ENCODE measurements at places on chromosomes 6 and 20.

GRCh38 chr20:46901638-46902037 is 7.0 kb downstream of the EYA2 start:
- DNase-seq: no peak

DNA sequence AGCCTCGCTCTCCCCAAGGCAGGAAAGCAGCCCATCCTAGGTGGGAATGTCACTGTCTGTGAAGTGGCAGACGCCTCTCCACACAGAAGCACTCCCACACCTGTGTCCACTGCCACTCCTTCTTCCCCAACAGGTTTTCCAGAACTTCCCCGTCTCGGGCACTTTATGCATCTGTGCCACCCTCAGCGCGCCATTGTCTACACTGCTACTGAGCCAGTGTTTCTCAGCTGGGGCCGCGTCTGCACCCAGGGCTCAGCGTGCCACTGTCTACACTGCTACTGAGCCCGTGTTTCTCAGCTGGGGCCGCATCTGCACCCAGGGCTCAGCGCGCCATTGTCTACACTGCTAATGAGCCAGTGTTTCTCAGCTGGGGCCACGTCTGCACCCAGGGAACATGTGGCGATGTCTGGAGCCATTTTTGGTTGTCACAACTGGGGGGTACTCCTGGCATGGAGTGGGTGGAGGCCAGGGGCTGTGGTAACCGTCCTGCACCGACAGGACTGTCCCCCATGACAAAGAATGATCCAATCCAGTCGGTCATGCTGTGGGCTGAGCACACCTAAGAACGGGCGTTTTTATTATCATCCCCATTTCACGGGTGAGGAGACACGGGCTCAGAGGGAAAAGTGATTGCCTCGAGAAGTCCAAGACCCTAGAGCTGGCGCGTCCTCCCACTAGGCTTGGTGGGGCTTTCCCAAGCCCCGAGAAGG is 41.7 kb upstream of the ZBP1 start:
- DNase-seq: no peak

- no peak for DNase-seq
Observed at GRCh38 chr6:149473080-149474052, 11.4 kb downstream of the ZC3H12D start.

GRCh38 chr6:162873537-162873936 is 145.8 kb downstream of the PACRG start:
- no peak for DNase-seq

DNA sequence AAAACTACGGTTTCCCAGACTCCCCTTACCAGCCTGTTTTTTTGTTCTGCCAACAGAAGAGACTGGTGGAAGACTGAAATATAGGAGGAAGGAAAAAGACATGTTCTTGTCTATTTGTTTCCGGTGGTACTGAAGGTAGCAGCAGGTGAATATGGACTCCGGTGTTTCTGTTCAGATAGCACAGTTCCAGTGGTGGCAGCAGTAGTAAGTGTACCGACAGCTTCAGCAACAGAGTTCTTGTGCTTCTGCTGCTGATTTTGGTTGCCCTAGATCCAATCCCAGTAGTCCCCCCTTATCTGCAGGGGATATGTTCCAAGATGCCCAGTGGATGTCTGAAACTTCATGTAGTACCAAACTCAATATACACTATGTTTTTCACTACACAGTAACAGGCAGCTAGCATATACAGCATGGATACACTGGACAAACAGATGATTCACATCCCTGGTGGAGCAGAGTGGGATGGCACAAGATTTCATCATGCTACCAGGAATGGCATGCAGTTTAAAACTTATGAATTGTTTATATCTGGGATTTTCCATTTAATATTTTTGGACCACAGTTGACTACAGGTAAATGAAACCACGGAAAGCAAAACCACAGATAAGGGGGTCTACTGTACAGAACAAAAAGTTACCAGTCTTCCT is 301.8 kb downstream of the BTBD9 start:
- DNase-seq: no peak

DNA sequence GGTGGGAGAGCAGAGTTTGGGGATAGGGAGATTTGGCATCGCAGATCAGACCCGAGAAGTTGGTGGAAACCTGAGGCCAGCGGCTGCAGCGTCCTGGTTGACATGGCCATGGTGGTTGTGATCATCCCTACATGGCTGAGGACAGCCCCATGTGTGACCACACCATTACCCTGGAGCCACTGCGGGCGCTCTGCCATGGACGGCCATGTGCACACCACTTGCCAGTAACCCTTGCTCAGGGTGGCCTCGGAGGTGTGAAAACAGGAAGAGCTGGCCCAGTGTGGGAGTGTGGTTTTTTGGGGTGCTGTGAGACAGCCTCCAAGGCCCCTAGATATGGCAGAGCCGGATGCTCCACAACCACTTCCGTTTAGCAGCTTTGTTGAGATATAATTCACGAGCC is 64.4 kb downstream of the TMEM242 start:
- no peak for DNase-seq

DNA sequence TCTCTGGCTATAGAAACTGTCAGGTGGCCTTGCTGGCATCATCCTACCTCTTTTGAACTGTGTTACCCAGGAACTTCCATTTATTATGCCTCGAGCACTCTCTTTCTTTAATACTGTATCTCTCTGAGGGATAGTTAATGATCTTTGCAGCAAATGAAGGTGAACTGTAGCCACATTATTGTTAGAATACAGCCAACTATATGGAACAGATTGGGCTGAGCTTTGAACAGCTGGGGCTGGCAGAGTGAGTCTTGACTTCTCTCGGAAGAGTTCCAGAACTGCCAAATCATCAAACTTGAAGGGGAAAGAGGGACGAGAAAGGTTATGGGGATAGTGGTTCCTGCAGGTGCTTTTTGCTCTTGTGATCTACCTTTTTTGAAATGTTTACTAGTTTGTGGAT is 237.7 kb downstream of the PRL start:
- DNase-seq: no peak

GRCh38 chr20:1118004-1118335 is 432 bp upstream of the PSMF1 start:
- no peak for DNase-seq

DNA sequence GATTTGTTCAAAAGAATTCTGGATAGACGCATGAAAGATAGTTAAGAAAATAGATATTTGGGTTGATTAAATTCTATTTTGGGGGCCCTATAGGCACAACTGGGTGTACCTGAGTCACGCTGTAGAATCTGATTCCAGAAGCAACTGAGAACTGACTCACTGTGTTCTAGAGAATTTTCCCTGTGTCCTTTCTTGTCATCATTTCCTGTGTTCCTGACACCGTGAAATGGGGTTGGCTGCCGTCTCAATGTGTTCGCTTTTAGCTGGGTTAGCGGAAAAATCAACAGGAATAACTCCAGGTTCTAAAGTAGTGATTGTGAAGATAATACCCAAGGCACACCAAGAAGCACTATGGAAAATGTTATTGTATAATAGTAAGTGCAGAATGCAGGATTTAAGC is 5.0 kb downstream of the GCNT2 start:
- no peak for DNase-seq

DNA sequence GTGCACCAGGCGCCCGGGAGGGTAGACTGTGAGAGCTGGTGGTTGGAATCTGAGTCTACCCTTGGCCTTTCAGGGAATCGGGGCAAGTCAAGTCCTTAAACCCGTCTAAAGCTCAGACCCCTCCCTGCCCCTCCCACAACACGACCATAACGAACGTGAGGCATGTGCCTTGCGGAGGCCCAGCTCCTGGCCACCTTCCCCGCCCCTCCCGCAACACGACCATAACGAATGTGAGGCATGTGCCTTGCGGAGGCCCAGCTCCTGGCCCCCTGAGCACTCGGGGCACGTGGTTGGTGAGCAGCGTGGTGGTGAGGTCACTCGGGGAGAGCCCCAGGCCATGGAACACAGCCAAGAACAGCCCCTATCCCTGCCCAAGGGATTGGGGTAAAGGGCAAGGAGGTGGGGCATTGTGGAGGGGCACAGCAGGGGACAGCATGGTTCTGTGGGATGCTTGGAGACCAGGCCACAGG is 132.2 kb downstream of the TAF4 start:
- no peak for DNase-seq

DNA sequence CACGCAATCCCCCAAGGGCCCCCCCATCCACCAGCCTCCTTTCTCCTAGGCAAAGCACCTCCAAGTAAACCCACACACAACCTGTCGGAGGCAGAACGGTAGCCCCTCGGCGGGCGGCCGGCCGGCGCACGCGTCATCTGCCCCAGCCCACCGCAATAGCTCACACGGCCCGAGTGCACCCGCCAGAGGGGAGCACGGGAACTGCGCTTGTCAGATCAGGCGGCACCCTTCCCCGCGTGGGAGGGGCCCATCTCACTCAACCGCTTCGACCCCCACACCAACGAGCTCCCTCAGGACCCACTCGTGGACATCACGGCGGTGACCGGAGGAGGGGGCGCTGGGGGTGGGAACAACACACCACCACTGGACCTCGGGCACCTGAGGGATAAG is 767.9 kb upstream of the DEFB115 start:
- DNase-seq: no peak

- DNase-seq: peak; percentile 71
Observed at GRCh38 chr6:89122625-89123024, 4.8 kb upstream of the SRSF12 start.

DNA sequence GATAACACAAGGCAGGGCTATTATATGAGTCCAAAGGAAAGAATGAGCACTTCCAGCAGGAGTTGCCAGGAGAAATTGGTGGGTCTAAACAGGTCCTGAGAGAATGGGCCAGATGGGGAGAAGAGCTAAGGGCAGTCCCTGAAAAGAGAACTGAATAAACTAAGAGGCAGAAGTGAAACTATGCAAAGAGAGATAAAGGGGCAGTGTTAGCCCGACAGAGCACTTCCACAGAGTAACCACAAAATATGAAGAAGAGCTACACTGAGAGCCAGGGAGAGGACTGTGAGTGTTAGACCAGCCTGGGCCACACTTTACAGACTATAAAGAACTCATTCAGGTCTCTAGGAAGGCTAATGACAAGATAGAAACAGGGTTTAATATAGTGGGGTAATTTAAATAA is 43.8 kb downstream of the RALGAPA2 start:
- no peak for DNase-seq

DNA sequence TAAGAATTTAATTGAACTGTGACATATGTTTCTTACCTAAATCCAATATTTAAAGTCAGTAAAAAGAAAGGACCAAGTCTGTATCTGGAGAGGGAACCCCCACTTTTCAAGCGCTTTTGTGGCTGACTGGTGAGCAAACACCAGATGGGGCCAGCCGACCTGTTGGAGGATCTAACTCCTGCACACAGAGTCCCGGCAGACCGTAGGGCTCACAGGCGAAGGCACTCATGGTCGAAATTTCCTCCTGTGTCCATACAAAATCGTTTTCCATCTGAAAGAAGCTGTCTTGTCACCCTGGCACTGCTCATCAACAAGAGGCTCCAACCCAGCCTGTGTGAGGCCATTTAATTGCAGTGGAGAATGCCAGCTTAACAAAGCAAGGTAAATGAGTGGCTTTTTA is 94.0 kb downstream of the SCML4 start:
- DNase-seq: no peak

GRCh38 chr20:56195946-56196345 is 52.6 kb upstream of the MC3R start:
- no peak for DNase-seq

DNA sequence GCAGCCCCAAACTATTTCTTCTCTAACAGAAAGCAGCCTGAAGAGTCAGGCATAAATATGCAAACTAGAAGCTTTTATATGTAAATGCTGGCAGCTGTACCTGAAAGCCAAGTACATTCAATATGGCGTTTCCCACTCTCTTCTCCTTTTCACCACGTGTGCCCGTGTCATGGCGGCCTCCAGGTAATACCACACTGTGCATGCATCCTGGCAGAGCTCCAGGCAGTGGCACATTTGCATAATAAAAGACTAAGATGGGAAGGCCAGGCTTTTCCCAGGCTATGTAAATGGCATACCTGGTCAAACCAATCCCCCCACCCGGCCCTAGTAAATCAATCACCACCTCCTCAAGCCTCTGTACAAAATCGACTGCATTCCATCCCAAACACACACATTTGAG is 120.6 kb downstream of the MMUT start:
- no peak for DNase-seq

- DNase-seq: no peak
Observed at GRCh38 chr6:145608850-145609249, 126.5 kb downstream of the EPM2A start.

DNA sequence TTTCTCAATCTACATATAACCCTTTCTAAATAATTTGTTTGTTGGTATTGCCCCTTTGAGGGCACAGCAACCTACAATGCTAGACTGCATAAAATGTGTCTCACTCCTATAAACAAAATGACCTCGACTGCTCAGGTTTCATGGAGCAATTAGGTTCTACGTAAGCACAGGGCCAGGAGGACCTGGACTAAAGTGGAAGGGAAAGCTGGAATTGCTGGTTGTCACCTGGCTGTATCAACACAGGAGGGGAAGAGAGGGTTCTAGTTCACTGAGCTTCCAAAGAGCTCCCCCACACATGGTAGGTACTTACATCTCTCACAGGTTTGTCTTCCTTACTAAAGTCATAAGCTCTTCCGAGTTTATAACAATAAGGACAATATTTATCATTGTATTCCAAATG is 51.0 kb downstream of the NCOA6 start:
- no peak for DNase-seq

GRCh38 chr20:45373353-45374100 is 4.6 kb downstream of the TP53TG5 start:
- DNase-seq: peak; percentile 90

GRCh38 chr20:2698912-2699311 is 6.3 kb downstream of the EBF4 start:
- no peak for DNase-seq

DNA sequence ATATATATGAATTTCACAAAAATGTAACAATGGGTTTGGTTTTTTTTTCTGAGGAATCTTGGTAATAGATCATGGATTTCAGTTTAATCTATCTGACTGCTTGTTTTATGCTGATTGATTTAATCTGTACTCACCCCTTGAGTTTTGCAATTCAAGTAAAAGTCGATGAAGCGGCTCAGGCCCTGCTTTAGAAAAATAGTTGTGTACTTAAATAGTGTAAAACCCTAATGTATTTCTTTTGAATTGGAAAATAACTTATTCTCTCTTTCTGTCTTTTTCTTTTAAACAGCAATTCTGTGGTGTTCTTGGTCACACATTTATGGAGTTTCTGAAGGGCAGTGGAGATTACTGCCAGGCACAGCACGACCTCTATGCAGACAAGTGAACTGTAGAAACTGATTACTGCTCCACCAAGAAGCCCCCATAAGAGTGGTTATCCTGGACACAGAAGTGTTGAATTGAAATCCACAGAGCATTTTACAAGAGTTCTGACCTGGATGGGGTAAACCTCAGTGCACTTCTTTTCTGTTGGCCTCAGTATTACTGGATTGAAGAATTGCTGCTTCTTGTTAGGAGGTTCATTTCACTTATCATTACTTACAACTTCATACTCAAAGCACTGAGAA is 4.0 kb downstream of the LOC128125822 start:
- no peak for DNase-seq
